DMS 273 treated with DMSO at 0.1 percent for 48 hours (cell line): ENCODE measurements at places on chromosomes 7 and 10.

GRCh38 chr7:41696323-41696916 lies 6.5 kb downstream of the INHBA start:
- no peak for DNase-seq

- no peak for DNase-seq
Measured at GRCh38 chr10:110426294-110427181, 71.2 kb upstream of the DUSP5 start.

DNA sequence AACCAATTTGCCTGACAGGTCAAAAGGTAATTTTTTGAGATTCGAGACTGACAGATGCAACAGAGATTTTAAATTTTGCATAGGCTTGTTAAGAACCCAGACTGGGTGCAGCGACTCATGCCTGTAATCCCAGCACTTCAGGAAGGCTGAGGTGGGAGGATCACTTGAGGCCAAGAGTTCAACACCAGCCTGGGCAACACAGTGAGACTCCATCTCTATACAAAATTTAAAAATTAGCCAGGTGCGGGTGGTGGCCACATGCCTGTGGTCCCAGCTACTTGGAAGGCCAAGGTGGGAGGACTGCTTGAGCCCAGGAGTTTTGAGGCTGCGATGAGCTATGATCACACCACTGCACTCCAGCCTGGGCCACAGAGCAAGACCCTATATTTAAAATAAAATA lies 34.6 kb downstream of the AMZ1 start:
- DNase-seq: no peak

GRCh38 chr7:7720193-7720592 lies 1.8 kb upstream of the RPA3 start:
- peak; percentile 88 for DNase-seq

DNA sequence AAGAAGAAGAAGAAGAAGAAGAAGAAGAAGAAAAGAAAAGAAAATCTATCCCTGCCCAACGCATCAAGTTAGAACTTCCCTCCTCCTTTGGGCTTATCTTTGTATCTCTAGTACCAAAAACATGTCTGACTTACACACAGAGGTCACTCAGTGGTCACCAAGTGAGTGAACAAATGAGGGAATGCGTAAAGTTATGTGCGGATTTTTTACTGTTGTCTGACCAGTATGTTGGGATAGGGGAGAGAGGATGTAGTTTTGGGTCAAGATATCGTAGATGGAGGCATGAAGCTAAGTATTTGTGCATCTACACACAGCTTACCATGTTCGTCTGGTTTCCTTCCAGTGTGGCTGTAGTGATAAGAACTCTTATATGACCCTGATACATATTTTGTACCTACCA lies 99.9 kb downstream of the ITIH5 start:
- no peak for DNase-seq

DNA sequence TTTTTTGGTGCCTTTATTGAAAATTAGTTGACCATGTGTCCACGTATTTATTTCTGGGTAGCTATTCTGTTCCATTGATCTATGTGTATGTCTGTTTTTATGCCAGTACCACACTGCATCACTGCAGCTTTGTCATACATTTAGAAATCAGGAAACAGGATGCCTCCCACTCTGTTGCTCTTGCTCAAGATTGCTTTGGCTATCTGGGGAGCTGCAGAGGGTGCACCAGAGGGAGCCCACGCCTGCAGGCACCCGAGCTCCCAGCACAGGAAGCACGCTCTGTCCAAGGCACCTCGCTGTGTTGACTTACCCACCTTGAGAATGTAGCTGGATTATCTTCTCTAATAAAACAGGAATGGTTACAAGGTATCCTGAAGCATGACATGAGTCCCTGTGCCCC lies 301.7 kb downstream of the TCERG1L start:
- DNase-seq: no peak

GRCh38 chr7:105149827-105150226 lies 135.8 kb downstream of the KMT2E start:
- DNase-seq: no peak

DNA sequence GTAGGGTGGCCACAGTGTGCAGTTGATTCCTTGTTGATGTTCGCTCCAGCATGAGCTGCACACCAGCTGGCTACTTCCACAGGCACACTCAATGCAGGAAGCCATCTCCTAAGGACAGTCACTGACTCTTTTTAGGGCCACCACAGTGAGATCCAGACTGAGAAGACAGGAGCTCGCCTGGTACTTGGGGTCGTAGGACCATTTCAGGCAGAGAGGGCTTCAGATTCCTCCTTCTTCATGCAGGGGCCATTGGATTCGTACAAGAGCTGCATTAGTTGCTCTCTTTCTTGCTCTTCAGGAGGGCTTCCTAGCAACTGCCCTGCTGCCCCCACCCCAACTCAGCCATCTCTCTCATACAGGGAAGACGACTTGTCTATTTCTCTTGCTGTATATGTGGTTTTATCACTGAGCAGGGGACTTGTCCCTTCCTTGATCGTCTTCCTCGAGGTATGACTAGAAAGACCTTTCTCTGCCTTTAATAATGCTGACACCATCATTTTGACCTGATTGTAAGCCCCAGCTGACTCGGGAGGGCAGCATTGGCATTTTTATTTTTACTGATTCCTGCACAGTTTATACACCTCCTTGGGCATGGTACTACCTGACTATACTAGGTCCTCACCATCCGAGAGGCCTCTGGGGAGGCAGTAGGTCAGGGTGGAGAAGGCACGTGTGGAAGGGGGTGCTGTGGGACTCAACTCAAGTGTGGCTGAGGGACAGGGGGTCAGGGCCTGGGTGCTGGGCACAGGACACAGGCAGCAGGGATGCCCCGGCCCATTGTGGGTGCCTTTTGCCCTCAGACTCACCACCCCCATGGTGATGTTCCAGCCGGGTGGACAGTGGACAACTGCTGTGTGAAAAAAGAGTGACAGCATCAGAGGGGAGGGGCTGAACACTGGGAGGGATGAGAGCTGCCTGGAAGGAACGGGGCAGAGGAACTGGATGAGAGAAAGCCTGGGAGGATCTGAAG lies 136.7 kb upstream of the ZNF746 start:
- no peak for DNase-seq

DNA sequence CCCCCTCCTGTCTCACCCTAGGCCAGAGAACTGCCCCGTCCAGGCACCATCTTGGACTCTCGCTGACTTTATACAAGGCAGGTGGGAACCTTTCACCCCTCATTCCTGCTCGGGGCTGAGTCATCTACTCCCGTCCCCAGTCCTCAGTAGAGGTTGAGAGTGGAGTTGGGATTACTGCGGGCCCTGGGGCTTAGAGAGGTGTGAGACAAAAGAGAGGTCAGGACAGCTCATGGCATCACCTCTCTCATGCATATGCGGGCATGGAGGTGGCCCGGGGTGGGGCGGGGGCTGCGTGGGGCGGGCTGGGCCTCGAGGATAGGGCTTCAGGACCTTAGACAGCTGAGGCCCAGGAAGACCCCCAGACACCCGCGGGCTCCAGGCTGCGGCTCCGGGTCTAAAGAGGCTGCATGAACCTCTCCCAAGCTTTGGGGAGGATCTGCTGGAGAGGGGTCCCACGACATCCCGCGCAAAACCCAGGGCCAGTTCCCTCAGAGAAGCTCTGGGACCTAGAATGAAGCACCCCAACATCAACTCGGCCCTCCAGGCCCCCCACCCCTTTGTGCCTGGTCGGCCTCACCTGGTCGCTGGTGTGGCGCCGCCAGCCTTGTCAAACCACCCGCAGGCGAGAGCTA lies 317 bp downstream of the PDZD7 start:
- DNase-seq: no peak

DNA sequence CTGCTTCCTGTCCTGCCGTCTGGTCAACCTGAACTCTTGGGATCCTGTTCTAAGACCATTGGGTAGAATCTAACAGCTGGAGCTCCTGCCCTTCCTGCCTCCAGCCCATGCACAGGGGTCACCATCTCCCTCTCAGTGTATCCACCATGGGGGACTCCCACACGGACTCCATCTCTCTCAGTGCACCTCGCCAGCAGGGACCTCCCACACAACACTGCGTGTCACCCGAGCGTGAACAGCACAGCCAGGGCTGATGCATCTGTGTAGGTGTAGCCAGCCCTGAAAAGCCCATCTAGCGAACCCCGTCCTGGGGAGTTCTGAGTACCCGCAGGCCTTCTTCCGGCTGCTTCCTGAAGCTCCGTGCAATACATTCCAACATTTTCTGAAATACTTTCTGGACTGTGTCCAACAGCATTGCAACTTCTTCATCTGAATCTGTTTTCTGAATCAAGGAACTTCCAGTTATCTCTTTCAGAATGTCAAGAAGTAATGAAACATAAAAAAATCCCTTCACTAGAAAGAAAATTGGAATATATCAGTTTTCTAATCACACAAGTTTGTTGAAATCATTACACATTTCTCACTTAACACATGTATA lies 52.5 kb downstream of the NCAPG2 start:
- no peak for DNase-seq

DNA sequence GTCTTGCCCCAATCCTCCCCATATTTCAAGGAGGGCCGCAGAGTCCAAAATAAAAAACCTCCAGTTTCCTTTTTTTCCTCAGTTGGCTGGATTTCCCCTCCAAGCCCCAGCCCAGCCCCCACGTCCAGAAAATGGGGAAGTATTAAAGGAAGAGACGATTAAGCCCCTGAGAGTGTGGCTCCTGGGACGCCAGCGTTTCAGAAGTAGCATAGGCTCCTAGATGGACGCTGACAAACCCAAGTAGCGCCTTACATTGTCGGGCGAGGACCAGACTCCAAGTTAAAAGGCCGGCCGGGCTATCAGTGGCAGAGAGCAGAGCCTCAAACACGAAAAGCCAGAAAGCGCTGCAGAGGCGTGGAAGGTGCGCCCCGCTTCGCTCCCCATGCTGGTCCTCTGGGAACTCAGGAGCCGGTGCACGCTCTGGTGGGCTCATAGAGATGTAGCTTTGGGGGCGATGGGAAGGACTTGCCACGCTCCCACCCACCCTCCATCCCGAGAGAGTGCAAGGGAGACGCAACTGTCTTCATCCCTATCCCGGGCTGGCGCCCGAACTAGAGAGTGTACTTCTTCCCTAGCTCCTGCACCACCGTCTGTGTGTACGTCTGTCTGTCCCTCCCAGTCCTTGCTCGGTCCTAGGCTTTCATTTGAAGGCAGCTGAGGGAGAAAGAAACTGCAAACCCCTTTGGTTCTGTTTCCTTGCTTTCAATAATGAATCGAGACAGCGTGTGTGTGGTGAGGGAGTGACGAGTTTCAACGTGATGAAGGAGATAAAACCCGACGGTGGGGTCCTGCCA lies 6.3 kb upstream of the EMX2 start:
- no peak for DNase-seq

DNA sequence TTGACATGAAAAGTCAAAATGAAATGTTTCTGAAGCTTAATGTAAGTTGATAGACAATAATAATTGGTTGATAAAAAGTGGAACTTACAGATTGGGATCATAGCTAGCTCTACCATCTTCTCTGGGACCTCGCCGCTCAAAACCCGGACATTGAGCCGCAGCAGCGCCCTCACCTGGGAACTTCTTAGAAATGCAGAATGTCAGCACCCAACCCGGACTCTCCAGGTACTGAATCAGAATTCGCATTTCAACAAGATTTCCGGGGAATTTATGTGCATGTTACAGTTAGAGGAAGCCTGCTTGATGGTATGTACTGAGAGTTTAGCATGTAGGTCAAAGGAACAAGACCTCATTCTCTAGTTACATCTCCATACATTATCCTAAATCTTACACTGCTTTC lies 36.7 kb upstream of the ABLIM1 start:
- DNase-seq: no peak

- no peak for DNase-seq
Measured at GRCh38 chr7:8063706-8064297, 95.2 kb downstream of the GLCCI1 start.

DNA sequence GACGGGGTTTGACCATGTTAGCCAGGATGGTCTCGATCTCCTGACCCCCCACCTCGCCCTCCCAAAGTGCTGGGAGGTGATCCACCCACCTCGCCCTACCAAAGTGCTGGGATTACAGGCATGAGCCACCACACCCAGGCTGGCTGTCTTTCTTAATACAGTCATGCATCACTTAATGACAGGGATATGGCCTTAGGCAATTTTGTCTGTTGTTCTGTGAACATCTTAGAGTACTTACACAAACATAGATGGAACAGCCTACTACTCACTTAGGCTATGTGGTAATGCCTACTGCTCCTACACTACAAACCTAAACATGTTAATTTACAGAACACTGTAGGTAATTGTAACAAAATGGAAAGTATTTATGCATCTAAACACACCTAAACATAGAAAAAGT lies 106.6 kb upstream of the KCNMA1 start:
- no peak for DNase-seq

GRCh38 chr7:134699899-134700298 lies 53.2 kb downstream of the BPGM start:
- no peak for DNase-seq

DNA sequence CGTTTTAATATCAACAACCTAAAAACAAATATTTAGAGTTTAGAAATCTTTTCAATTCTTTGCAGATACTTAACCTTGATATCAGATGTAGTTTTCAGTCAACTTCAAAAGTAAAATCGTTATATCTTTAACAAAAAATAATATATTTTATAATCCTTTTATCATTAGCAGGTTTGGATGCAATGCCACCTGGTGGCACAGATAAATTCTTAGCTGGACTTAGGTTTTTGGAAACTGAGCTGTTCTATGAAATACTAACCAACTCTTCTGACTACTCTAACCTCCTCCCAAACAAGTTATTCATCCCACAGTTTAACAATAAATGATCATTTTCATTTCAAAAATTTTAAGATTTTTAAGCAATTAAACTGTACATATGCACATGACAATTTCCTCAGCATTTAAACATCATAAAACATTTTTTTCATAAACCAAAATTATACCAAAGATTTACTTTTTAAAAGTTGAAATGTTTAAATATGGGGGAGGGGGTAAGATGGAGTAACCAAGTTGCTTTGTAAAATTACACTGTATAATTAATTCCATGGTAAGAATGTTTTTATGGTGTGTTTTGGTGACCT lies 56.9 kb downstream of the HIBADH start:
- DNase-seq: peak; percentile 18

GRCh38 chr7:66296557-66296956 lies 91.4 kb downstream of the TPST1 start:
- no peak for DNase-seq

DNA sequence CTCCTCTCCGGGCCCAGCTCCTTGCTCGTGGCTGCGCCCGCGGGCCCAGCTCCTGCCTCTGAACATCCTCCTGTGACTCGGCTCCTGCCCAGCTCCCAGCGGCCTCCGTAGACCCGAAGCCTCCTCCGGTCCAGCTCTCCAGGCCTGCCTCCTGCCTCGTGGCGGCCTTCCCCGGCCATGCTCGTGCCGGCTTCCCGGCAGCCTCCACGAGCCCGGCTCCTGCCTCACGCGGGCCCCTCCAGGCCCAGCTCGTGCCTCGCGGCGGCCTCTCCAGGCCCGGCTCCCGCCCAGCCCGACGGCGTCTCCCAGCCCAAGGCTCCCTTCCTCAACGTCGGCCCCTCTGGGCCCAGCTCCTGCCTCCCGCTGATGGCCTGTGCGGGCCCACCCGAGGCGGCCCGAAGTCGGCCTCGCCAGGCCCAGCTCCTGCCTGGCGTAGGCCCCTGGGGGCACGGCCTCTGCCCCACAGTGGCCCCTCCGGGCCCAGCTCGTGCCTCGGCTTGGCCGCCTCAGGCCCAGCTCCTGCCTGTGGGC lies 16.9 kb upstream of the TMEM248 start:
- DNase-seq: no peak
